ENCODE measurements at places on chromosomes 11 and 22.

GRCh38 chr11:84061726-84062125 is 775.6 kb upstream of the CCDC90B start:
- DNase-seq, result no peak

DNA sequence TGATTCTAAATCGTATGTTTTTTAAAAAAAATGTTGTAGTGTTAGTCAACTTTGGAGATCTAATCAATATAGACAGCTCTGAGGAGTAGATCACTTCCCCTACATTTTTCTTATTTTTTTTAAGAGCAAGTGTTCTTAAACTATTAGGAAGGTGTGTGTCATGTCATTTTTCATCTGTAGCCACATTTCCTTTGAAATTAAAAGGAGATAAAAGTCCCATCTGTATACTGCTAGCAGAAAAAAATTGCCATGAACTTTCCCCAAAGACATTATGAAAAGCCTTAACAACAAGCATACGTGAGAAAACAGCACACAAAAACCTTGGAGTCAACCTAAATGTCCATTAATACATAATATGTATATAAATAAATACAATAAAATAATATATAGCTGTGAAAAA is 286.6 kb downstream of the ETS1 start:
- DNase-seq, result no peak

- DNase-seq, result no peak
These were observed 66.7 kb upstream of the CAPRIN1 start for GRCh38 chr11:33984682-33985389.

- no peak for DNase-seq
These were observed 33.5 kb downstream of the POU2AF3 start for GRCh38 chr11:111331711-111332479.

DNA sequence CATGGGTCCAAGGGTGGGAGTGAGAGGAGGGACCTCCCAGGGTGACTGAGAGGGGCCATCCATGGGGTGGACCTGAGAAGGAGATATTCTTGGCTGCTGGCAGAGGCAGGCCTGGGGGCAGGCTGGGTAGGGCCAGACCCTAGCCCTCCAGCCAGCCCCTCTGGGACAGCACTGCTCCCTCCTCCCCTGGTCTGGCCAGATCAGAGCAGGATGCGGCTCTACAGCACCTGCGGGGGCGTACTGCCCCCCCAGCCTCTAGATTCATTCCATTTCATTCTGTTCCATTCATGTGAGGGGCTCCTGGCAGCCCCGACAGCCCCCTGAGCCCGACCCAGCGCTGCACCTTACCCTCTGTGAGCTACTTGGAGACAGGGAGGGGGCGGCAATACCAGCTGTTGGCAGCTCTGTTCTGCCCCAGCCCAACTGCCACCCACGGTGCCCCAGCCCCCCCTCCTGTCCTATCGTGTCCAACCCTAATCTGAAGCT is 34.3 kb upstream of the MYRF start:
- DNase-seq, result no peak

DNA sequence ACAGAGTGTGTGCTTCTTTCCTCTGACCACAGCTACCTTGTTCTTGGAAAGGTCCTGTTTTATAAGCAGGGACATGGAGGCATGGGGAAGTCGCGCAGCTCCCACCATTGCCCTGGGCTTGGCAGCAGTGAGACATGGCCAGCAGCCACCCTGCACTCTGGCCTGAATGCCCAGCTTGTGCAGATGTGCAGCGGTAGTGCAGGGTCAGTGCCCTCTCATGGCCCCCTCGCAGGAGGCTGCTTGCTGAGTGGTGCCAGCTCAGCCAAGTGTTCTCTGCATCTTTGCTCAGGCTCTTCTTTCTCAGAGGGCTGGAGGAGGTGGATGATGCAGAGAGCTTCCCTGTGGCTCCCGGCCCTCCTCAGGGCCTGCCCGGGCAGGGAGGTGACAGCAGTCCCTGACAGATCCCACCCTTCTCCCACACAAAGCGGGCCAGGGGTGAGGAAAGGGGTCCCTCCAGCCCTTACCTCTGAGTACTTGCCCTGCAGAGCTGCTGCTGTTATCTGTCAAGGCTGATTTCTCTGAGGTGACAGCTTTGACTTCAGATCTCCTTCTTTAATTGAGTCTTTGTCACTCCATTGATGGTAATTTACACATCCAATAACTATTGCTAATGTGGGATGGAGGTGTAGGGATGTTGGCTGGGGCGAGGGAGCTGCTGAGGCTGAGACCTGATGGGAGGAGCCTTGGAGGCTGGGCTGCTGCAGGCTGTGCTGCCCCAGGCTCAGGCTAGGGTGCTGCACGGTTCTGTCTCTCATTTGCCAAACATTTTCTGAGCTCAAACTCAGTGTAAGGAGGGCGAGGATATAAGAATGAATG is 47.4 kb upstream of the B3GAT1 start:
- DNase-seq, result no peak

- peak; percentile 9 for DNase-seq
These were observed 13.3 kb downstream of the APOL3 start for GRCh38 chr22:36147196-36147791.

- DNase-seq, result no peak
These were observed 50.5 kb downstream of the PARVG start for GRCh38 chr22:44231233-44231632.

DNA sequence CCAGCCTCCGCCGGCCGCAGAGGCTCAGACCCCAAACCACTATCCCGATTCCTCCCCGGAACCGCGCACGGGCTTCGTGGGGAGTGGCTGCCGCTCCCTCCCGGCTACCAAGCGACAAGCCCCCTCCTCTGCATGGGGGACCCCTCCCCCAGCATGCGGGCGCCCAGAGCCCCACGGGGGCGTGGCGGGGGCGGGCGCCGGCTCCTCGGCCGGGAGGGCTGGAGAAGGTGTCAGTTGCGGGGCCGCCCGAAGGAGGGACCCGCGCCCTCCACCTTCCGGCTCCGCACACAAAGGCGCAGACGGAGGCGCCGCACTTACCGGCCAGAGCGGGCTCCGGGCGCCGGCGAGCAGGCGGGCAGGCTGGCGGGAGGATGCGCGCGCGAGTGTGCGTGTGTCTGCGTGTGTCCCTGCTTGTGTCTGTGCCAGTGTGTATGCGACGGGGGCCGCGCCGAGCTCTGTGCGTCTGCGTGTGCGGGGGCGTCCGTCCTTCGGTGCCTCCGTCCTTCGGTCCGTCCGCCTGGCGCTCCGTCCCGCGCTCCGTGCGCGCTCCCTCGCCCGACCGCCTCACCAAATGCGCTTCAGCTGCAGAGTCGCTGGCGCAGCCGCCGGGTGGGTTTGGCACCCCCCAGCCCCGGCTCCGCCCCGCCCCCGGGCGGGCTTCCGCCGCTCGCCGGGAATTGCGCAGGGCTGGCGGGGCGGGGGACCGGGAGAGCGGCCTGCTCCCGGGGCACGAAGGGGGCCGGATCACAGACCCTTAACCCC is at the start of gene PTPN5:
Gene PTPN5, minus strand, starts transcription at position 592 of the 762 bp plus-strand sequence. CDS start 19,840 bp downstream, outside the sequence.
- peak; percentile 70 for DNase-seq

DNA sequence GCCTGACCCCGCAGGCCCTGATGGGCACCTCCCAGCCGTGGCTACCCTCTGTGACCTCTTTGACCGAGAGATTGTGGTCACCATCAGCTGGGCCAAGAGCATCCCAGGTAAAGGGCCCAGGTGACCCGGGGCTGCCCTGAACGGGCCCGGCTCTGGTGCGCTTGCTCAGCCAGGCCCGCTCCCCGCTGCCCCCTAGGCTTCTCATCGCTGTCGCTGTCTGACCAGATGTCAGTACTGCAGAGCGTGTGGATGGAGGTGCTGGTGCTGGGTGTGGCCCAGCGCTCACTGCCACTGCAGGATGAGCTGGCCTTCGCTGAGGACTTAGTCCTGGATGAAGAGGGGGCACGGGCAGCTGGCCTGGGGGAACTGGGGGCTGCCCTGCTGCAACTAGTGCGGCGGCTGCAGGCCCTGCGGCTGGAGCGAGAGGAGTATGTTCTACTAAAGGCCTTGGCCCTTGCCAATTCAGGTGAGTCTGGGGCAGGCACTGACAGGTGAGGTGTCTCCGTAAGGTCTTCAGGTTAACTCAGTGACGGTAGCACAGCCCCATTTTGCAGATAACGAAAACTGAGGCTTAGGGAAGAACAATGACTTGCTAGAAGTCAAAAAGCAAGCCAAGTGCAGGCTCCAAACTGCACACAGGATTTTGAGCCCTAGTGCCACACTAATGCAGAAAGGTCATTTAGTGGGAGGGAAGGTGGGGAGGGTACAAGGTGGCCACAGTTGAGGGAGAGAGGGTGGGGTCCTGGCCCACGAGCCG is 2.4 kb downstream of the TRMT112 start:
- no peak for DNase-seq

DNA sequence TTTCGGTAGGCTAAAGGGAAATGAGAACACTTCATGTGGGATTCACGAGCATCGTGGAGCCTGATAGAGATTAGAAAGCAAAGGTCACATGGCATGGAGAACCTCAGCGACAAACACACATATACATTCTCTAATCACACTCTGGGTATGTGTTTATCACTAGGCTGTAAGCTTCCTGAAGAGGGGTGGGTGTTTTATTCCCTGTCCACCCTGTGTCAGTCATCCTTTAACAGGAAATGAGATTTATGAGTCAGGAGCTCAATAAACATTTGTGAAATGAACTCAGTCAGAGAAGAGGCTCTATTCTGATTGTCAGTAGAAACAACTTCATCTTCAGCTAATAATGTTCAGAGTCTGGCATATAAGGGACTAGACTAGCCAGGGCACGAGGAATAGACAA is 71.7 kb upstream of the EIF3M start:
- no peak for DNase-seq

Data from neuronal stem cell (in vitro differentiated cells).